ENCODE measurements at places on chromosomes 11 and 22.

DNA sequence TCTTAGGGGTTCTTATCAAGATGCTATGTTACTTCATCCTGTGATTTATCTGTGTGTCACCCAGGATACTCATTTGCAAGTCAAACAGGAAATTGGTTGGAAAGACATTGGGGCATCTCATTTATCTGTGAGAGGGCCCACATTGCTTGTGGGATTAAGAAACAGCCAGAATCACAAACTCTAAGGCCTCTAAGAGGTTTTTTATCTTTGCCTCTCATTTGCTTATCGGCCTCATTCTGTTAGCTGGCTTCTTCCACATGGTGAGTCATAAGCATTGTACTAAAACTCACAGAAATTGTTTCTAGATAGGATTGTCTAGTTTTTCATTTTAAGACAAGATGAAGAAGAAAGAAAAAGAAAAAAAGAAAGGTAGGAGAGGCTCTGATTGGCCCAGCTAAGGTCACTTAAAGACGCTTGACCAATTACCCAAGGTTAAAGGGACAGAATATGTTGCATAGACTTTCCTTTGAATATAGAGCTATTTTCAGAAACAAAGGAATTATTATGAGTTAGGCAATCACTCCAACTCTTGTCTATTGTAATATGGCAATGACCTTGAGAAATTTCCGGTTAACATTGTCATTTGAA is 121.9 kb downstream of the ARHGAP42 start:
- DNase-seq = no peak

DNA sequence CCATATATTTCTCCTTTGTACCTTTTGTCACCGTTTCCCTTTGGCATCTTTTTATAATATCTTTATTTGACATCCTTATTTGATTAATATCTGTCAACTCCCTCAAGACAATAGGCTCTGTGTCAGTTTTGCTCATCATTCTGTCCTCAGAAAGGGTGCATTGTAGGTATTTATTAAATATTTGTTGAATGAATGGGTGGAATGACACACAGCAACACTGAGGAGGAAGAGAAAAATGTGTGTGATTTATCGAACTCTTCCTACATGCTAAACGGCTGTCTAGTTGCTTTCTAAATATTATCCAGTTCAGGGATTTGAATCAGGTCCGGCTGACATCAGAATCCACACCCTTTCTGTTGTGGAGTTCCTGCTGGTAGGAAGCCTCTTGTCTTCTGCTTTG is 98.2 kb downstream of the NAV2 start:
- DNase-seq = no peak

- no peak for DNase-seq
Observed at GRCh38 chr11:118531597-118532084, 649 bp downstream of the TMEM25 start.

- no peak for DNase-seq
Observed at GRCh38 chr22:47724030-47724429, 961.6 kb downstream of the TBC1D22A start.

- no peak for DNase-seq
Observed at GRCh38 chr11:16154715-16155396, 201.5 kb downstream of the SOX6 start.

- no peak for DNase-seq
Observed at GRCh38 chr11:119179983-119180382, 5.3 kb upstream of the NHERF4 start.

- DNase-seq = no peak
Observed at GRCh38 chr22:44349594-44349993, 36.8 kb upstream of the SHISAL1 start.

DNA sequence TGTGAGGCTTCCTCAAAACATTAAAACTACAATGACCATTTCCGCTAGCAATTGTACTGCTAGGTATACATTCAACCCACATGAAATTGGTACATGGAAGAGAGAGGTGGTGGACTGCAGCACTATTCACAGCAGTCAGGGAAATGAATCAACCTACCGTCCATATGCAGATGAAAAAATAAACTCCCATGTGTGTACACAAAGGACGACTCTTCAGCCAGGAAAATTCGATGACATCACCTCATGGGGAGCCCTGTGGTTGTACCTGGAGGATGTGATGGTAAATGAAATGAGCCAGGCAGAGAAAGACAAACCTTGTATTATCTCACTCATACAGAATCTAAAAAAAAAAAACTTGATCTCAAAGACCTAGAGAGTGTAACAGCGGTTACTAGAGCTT is 23.3 kb downstream of the RFPL3 start:
- DNase-seq = no peak

DNA sequence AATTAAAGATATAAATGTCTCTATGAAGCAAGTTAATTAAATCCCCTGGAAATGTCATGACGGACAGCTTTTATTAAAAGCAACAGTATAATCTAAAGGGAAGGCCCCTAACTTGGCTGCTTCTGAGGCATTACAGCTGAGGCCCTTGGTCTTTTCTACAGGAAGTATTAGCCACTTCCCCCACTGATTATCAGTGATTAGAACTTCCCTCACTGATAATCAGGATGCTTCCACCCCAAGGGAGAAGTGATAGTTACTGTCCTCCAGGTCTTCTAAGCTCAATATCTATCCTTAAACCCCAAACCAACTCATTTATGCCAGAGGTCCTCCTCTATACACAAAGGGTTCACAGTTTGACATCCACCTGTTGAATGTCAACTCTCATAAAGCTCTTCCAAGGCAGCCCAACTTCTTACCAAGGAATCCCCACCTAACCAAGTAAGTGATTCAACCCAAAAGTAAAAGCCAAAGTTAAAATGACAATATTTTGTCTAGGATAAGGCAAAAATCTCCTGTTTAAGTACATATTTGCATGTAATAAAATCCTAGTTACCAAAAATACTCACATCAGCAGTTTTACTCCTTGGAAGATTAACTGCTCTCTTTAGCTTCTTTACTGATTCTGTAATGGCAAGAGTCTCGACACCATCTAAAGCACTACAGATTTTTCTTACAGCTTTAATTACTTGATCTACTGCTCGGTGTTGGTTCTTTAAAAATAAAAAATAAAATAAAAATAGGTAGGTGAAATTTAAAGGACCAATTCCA is 58.6 kb upstream of the RPS13 start:
- DNase-seq = no peak
